ENCODE measurements at places on chromosomes 7 and 10.

DNA sequence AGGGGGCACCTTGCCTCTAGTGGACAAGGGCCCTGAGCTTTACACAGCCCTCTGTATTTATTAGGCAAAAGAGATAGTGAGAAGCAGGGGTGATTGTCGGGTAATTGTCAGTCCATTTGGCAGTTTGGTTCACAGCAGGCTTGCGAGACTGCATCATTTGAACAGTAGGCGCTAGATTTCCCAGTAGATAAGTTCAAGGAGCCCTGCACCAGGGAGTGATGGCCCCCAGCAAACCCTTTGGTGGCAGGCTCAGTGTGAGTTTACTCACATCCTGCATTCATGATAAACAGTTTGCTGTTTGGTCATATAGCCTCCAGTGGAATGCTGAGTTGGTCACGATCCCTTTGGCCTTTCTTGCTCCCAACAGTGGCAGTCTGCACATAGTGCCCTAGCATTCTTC, 59.4 kb downstream of the MARCHF5 start:
- DNase-seq = no peak

GRCh38 chr7:88309819-88310218, 3.1 kb upstream of the STEAP4 start:
- DNase-seq = no peak

- no peak for DNase-seq
Observed at GRCh38 chr10:55897490-55897921, 463.6 kb downstream of the ZWINT start.

- no peak for DNase-seq
Observed at GRCh38 chr10:73791871-73792400, 6.5 kb downstream of the ZSWIM8 start.

- no peak for DNase-seq
Observed at GRCh38 chr7:69674701-69675182, 76.5 kb downstream of the AUTS2 start.
